ENCODE measurements at places on chromosomes 6 and 20.

- DNase-seq, result no peak
These were observed 35.0 kb downstream of the HUS1B start for GRCh38 chr6:621931-622330.

GRCh38 chr20:24373372-24373771, 96.1 kb upstream of the SYNDIG1 start:
- no peak for DNase-seq

DNA sequence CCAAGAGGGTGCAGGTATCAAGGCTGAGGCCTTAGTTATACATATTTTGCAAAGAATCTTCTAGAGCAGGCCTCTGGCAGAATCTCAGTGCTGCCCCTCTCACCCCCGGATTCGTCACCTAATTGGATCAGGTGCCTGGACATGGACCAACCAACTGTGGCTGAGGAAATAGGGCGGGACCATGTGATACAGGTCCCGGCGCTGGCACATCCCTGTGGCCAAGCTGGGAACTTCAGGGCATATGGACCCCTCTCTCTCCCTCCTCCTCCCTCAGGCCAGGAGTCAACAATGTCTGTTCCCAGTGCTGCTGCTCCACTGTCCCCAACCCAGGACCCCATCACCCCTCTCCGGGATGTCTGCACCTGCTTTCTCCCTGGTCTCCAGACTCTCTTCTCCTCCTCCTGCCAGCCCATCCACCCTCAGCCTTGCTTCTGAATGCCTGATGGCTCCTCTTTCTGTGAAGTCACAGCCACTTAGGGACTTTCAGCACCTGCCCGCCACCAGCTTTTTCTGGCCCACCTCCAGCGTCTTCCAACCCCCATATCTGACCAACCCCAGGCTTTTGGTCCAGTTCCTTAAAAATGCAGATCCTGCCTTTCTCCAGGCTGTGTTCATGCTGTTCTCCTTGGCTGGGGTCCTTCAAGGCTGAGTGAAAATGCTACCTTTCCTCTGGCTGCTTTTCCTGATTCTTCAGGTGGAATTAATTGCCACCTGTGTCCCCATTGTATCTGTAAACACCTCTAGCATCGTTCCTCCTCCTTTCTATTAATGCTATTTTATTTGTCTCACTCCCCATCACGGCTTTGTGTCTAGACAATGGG, 19.0 kb upstream of the MLN start:
- DNase-seq, result peak; percentile 19

DNA sequence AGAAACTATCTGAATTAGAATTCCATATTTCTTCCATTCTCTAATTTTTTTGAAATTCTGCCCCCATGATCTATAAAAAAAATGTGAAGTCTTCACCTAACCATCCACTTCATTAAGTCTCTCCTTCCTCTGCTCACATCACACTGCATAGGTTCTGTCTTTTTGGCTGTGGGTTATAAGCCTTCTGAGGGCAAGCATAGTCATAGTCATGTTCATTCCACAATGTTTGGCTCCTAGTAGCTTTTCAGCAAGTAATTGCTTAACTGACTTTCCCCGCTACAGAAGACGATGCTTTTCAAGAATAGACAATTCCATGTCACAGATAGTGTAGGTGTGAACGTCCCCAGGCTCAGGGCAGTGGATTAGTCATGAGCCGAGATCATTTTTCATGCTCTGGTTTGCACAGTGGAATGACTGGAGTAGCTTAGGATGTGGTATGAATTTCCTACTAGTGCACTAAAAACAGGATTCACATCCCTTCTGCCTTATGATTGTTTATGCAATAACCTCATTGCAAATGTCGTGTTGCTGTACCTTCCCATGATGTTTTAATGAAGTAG, 29.1 kb downstream of the WRNIP1 start:
- no peak for DNase-seq

- DNase-seq, result no peak
These were observed 464.3 kb upstream of the FLRT3 start for GRCh38 chr20:14801591-14802325.

DNA sequence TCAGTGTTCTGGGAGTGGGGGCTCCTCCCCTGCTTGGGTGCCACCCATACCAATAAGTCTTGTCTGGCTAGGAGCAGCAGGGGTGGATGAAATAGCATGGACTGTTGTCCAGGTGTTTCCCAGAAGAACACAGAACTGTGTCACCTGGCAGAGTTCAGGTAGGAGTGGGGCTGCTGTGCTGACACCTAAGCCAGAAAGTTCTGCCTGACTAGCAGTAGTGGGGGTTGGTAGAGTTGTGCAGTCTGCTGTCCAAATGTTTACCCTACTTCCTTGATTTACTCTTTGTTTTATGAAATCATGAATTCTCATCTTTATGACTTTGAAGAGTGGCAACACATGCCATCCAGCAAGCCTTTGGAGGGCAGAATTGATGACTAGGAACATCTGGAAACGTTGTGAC, 27.3 kb upstream of the SLC35B3 start:
- no peak for DNase-seq

DNA sequence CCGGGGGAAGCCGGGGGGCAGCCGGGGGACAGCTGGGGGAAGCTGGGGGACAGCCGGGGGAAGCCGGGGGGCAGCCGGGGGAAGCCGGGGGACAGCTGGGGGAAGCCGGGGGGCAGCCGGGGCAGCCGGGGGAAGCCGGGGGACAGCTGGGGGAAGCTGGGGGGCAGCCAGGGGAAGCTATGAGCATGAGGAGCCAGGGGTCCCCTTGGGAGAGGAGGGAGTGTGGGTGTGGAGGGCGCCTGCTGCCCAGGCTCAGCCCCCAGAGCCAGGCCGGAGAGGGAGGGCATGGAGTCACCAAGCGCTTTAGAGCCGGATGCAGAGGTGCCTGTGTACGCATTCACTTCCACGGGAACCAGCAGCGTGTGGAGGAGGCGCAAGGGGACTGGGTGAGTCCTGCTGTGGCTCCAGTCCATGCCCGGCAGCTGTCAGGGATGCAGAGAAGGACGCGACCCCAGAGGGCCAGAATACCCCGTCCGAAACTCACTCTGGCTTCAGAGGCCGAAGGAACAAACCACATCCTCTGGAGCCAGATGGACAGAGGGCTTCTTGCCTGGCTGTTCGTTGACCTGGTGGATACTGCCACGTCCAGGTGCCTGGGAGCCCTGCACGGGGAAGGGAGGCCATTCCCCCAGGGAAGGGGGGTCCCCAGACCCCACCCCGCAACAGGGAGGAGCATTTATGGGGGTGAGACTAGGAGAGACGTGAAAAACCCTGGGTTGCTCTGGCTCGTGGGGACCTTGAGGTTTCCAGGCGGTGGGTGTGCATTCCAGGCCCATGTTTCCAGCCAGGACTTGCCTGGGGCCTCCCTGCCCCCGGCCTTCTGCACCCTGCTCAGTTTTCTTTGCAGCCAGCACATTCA, 26.5 kb upstream of the DACT2 start:
- no peak for DNase-seq

DNA sequence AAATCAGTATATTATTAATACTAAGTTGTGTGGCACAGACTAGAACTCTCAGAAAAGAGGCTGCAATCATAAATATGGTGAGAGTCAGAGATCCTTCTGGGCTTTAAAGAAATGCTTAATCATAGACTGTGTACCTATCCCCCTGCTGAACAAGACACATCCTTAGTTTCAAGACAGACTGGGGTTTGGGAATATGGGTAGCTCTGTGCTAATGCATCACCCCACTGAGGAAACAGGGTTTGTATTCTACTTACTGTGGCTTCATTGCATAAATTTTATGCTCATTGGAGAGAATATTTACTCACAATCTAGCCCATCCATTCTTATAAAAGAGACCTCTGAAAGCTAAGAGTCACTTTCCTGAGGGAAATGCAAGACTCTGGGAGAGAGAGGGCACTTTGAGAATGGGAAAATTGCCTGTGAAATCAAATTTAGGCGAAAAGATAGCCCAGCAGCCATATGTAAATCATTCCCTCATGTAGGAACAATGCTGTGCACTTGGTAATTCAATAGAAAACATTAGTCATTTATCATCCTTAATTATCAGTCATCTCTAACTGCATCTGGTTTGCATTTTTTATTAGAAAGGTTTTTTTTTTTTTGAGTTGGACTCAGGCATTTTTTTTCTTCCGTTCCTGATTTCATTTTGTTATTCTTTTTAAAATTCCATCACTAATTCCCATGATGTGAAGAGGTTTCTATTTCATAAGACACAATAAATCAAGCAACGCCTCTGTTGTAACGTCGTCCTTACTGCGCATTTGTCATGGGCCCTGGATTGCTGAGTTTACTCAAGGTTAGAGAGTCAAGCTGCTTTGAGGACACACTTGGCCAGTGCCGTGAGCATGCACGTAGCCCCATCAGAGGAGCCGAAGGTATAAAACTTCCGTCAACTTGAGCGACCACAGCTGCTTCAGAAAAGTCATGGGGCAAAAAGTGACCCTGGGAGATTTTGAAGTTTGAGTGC, 91.8 kb downstream of the TRMT11 start:
- no peak for DNase-seq

DNA sequence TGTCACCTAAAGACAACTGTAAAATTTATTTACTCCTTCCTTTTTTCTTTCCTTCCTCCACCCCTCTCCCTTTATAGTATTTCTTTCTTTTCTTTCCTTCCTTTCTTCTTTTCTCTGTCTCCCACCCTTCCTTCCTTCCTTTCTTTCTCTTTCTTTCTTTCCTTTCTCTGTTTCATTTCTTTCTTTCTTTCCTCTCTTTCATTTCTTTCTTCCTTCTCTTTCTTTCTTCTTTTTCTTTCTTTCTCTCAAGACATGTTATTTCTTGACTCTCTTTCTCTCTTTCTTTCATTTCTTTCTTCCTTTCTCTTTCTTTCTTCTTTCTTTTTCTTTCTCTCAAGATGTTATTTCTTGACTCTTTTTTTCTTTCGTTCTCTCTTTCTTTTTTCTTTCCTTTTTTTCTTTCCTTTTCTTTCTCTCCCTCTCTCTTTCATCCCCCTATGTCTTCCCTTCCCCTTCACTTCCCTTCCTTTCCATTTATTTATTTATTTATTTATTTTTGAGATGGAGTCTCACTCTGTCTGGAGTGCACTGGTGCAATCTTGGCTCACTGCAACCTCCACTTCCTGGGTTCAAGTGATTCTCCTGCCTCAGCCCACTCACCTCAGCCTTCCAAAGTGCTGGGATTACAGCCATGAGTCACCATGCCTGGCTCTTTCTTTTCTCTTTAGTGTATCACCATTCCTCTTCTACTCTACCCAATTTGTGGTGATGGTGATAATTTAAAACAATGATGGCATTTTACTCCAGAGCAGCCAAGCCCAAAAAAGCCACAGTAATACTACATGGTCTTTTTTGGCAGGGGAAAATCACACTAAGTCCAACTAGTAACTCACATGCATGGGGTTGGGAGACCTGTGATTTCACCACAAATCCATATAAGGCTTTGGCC, 188.2 kb downstream of the ADGRG6 start:
- DNase-seq, result no peak
